ENCODE measurements at places on chromosomes 12 and 14. TPM values are rescaled to one million over a fixed set of nuclear protein-coding genes. Genes with fewer than 3 reads are reported as not detected.

Gene TSHR
- not detected for total RNA-seq

Gene PPP1R3E
- 0.88 TPM for total RNA-seq

Gene SLC7A7
- 7.6 TPM for total RNA-seq

Gene TMEM229B
- 4.7 TPM for total RNA-seq

Gene KRT5
- total RNA-seq = not detected

Gene RGS6
- 6.2 TPM for total RNA-seq

Gene ZNF605
- 10.3 TPM for total RNA-seq

Gene RFC5
- total RNA-seq = 24.7 TPM

Gene DACT1
- total RNA-seq = 49.6 TPM

Gene ZFC3H1
- 12.6 TPM for total RNA-seq

Gene HAL
- not detected for total RNA-seq

Gene LMO3
- total RNA-seq = 92.5 TPM

Gene HCFC2
- total RNA-seq = 38.4 TPM

Gene MMP19
- total RNA-seq = 5.6 TPM

Gene CKB
- 237 TPM for total RNA-seq

Gene HOXC10
- total RNA-seq = not detected

Data from uterus (tissue), 4 donors.